ENCODE measurements at places on chromosomes 6 and 20.
A peak's percentile ranks its signal among the peaks of the same experiment; 100 is the strongest.

DNA sequence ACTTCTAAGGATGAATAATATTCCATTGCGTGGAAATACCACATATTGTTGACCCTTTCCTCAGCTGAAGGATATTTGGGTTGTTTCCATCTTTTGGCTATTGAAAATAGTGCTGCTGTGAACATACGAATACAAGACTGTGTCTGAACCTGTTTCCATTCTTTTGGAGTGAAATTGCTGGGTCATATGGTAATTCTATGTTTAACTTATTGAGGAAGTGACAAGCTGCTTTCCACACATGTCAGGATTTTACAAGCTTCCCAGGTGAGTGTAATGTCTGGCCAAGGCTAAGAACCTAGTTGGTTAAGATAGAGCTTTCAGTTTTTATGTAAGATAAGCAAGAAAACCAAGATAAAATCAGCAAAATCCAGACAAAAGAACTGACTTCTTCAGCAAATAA, 48.8 kb downstream of the PPP1R3G start:
- DNase-seq = no peak

DNA sequence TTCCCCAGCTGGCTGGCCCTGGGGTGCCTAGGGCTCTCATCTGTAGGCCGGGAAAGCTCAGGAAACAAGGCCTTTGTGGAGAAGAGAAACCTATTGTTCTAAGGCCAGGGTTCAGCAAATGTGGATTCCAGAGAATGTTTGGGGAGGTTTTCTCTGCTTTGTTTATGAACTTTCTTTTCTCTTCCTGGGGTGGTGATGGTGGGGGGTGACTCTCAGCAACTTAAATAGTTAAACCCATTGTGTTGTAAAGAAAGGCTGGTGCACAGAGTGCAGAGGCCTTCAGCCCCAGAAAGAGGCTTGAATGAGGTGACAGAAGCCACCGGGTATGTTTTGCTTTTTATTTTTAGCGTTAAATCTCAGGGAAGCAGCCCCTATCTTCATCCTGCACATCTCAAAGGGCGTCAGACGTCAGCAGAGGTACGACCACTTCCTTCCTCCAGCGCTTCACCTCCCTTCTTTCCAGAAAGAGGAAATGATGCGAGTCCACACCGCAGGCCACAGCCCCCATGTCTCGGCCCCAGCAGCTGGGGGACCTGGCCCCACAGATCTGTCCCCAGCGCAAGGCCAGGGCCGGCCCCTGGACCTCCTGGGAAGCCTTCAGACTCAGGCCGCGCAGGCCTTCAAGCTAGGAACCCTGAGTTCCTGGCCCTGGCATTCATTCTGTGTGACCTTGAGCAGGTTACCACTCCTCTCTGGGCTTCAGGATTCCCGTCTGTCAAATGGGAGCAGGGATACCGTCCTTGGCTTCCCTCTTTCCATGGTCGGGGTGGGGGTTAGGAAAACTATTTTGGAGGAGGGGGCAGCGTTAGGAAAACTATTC, 605 bp upstream of the PPP1R16B start:
- DNase-seq = peak; percentile 80

GRCh38 chr20:55142932-55143331, 667.5 kb downstream of the DOK5 start:
- DNase-seq = no peak

GRCh38 chr20:36491901-36492617, 49.3 kb upstream of the MYL9 start:
- peak; percentile 60 for DNase-seq

GRCh38 chr20:62755817-62756724, 40.2 kb upstream of the MRGBP start:
- no peak for DNase-seq

GRCh38 chr6:48101290-48101689, 9.7 kb downstream of the PTCHD4 start:
- DNase-seq = no peak

- no peak for DNase-seq
These were observed 19.9 kb downstream of the RIN2 start for GRCh38 chr20:19777981-19778380.

GRCh38 chr6:106339334-106340029, 13.9 kb upstream of the ATG5 start:
- DNase-seq = peak; percentile 48

- DNase-seq = no peak
These were observed 91.4 kb downstream of the RREB1 start for GRCh38 chr6:7198833-7199800.

- peak; percentile 53 for DNase-seq
These were observed 429 bp downstream of the AMD1 start for GRCh38 chr6:110874880-110875547.

GRCh38 chr20:13029687-13030375, 21.1 kb downstream of the SPTLC3 start:
- DNase-seq = no peak

DNA sequence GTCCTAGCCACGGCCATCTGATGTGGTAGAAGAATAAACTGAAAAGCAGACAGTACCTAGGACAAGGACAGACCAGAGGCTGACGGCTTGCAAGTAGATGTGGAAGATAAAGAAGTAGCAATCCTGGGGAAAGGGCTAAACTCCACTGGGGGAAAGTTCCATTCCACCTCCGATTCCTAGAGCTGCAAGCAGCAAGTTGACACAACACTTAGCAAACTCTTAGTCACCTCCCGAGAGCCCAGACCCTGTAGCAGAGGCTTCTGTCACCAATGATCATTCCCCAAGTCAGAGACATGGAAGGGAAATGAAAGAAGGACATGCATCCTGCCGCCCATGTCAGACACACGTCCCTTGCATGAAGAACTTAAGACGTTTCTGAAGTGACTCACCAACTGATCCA, 99.2 kb upstream of the RPS6KA2 start:
- DNase-seq = no peak

DNA sequence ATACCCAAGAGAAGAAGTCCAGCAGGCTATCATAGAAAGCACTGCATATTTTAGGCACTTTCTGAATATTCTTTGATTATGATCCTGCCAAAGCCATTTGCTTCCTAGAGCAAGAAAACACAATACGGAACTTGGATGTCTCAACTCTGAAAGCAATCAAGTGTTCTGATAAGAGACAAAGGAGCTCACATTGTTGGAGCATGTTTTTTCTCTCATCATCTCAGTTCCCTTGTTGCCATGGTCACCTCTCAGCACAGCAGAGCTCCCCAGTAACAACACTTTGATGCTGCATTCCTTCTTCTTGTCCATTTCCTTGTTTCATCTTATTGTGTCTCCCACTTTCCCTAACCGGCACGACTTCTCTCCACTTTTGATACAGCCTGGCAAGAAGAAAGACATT, 168.7 kb upstream of the FUT9 start:
- no peak for DNase-seq

DNA sequence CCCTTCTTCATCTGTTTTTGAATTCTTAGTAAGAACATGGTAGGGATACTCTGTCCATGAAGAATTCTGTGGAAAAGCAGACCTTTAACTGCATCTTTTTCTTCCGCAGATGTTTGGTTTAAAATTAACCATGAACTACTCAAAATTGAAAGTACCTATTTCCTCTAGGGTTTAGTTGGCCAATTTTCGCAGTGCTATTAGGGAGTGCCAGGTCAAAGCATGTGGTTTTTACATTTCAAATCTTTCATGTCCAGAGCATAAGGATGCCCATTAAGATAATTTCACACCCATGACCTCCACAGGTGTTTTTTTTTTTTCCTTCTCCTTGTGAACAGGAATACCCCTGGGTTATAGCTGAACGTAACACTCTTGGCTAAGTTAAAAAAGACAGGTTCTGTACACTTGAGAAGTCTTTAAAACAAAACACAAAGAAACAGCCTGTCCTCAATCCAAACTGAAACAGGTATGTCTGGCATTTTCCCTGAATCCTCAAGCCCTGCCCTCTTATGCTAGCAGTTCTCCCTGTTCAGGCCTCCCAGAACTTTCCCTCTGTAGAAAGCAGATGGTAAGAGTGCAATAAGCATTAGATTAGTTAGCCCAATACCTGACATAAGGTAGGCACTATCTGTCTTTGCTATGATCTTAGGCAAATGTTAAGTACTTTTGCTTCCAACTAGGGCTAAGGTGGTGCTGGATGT, 67.1 kb downstream of the ELOVL5 start:
- DNase-seq = no peak
